ENCODE measurements at places on chromosomes 1 and 21.

DNA sequence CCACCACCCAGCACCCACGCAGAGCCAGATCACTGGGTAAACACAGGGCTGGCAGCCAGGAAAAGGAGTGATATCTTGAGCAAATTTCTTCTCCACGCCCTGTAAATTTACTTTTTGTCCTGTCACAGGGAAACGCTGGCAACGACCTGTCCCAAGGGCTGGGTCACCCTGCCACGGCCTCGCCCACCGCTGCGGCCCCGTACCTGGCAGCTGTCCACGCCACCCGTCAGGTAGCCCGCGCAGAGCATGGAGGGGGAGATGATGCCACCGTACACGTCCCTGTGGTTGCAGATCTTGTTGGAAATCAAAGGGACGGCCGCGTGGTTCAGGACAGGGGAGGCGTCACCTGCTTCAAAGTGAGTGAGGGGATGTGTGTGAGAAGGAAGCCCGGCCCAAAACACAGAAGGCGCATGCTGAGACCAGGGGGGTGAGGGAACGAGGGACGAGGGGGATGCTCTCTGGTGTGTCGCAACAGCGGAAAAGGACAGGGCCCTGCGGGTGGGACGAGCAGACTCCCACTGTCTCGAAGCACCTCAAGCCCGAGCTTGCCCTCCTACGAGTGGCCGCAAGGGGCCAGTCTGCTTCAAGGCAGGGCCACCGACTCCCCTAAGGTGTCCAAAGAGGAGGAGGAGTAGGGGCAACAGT lies 10.1 kb upstream of the TFF1 start:
- no peak for DNase-seq

GRCh38 chr1:156451505-156452160 lies 48.9 kb downstream of the MEF2D start:
- no peak for DNase-seq

GRCh38 chr1:160209321-160210046 lies 4.3 kb downstream of the PEA15 start:
- DNase-seq = no peak

DNA sequence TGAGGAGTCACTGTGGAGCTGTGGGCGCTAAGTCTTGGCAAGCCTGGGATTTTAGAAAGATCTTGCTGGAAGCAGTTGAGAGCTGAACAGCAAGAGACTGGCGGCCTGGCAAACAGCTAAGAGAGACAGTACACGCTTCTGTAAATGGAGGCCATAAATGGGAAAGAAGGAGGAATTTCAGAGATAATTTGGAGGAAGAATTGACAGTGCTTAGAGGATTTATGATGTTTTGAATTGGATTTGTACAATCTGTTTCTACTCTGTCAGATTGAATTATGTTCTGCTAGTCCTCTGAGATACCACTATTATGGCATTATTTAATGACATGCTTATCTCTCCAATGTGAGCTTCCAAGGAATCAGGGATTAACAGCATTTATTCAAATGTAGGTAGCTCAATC lies 50.1 kb downstream of the ABCA4 start:
- no peak for DNase-seq

DNA sequence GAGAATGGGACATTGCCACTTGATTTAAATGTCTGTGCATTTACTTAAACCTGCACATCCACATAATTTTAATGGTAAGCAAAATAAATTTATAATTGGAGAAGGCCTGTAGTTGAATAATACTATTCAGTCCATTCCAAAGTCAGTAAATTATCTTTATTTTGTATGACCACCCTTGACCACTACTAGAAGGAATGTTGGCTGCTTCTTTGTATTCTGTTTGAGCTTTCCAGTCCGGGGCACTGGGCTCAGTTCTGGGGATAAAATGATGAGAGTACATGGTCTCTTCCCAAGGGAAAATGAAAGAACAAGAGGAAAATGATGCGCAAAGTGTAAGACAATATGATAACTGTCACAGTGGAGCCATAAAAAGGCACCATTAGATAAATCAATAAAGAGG lies 98.9 kb downstream of the CRB1 start:
- no peak for DNase-seq

GRCh38 chr1:54875000-54875399 lies 12.0 kb downstream of the DHCR24 start:
- no peak for DNase-seq

DNA sequence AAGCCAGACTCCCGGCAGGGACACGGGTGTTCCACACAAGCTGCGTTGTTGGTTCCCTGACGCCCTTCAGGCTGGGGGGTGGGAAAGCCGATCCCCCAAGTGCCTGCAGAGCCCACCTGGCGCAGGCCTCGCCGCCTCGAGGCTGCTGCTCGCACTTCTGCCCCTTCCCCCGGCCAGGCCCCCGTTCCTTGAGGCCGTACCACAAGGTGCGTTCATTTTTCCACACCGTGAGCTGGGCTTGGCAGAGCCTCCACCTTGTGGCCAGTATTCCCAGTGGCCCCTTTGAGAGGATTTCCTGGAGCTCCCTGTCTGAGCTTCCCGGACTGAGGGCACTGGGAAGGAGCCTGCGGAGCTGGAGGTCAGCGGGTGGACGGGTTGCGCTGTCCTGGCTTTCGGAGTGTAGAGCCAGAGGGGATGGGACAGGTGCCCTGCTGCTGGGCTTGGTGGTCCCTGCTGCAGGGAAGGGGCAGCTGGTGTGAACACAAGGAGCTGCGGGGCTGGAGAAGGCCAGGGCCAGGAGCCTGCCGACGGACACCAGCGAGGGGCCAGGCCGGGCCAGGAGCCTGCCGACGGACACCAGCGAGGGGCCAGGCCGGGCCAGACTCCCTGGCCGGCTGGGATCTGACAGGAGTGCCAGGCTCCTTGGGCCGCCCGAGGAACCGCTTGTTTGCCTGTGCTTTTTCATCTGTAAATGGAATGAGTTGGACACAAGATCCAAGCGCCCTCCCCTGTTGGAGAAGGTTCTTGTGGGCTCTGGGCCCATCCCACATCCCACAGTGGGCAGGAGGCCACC lies 18.4 kb downstream of the PDXK start:
- DNase-seq = no peak

GRCh38 chr1:86227026-86227425 lies 70.5 kb upstream of the COL24A1 start:
- no peak for DNase-seq

DNA sequence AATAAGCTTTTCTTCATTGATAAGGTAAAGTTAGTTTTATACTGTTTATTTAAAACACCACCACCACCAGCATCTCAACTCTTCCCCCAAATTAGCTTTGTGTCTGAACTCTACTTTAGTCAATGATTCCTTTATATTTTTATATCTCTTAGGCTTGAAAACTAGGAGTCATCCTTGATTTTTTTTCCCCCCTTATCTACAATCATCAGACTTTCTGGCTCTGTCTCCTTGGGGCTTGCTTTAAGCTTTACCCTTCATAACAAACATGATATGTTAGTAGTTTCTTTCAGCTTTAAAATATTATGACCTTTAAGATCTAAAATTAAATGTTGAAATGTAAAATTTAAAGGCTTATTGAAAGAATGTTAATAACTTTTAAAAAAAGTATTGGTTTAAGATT lies 28.3 kb downstream of the HS2ST1 start:
- no peak for DNase-seq

- DNase-seq = no peak
Observed at GRCh38 chr21:32140151-32140550, 138.7 kb downstream of the MIS18A start.

GRCh38 chr1:155254714-155255242 lies 505 bp downstream of the ENTREP3 start:
- peak; percentile 29 for DNase-seq

- DNase-seq = no peak
Observed at GRCh38 chr1:6307099-6307498, 46.2 kb upstream of the GPR153 start.

GRCh38 chr1:194104247-194104844 lies 917.9 kb upstream of the B3GALT2 start:
- peak; percentile 24 for DNase-seq

GRCh38 chr1:15938628-15939161 lies 37.2 kb downstream of the ZBTB17 start:
- no peak for DNase-seq
